ENCODE measurements at places on chromosomes 3 and 15.

DNA sequence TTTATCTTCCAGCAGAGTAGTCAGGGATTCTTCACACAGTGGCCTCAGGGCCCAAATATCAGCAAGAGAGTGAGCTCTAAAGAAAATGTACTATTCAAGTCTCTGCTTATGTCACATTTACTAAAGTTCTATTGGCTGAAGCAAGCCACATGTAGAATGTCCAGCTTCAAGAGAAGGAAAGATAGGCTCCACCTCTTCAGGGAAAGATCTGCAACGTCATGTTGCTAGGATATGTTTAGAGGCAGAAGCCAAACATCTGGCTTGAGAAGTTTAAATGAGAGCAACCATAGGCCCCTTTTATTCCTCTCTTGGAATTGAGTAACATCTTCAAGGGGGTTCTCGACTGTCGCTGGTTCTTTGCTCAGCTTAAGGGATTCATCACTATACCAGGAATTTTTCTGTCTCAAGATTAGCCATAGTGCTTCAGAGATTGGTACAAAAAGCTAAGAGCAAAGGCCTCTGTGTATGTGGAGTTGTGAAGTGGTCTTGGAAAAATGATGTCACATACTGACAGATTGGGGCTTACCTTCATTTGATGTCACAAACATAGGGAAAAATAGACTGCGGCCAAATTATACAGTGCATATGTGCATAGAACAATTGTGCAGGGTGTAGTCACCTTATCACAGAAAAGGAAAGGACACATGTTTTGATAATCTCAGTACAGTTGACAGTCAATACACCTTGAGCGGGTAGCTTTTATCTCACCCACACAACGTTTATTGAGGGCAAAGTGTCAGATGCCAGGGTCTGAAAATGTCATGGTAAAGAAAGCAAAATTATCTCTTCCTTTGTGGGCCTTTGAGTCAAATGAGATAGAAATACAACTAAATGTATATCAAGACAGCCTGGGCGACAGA lies 11.3 kb upstream of the THRB start:
- H3K27me3 ChIP-seq, result no peaks in the 10 kb centered on the region
- H3K27ac ChIP-seq, result no peak overlapping the region
- H3K4me1 ChIP-seq, result no peaks in the 10 kb centered on the region
- no peak overlapping the region for H3K4me3 ChIP-seq

GRCh38 chr3:173774294-173774693 lies 376.8 kb downstream of the NLGN1 start:
- no peaks in the 10 kb centered on the region for H3K36me3 ChIP-seq
- H3K4me1 ChIP-seq, result no peaks in the 10 kb centered on the region
- no peak overlapping the region for H3K4me3 ChIP-seq
- no peak for DNase-seq
- H3K27me3 ChIP-seq, result no peaks in the 10 kb centered on the region

GRCh38 chr3:25485673-25486072 lies 57.6 kb downstream of the RARB start:
- H3K4me3 ChIP-seq, result no peak overlapping the region
- H3K27ac ChIP-seq, result no peak overlapping the region
- no peaks in the 10 kb centered on the region for H3K36me3 ChIP-seq

- DNase-seq, result no peak
- no peak overlapping the region for H3K27ac ChIP-seq
- no peaks in the 10 kb centered on the region for H3K4me1 ChIP-seq
Observed at GRCh38 chr3:192812743-192813383, 85.5 kb upstream of the FGF12 start.

GRCh38 chr3:51718547-51719409 lies 11.9 kb downstream of the GRM2 start:
- peaks cover 23% of the 10 kb centered on the region for H3K4me1 ChIP-seq
- DNase-seq, result peak; percentile 16
- no peaks in the 10 kb centered on the region for H3K27me3 ChIP-seq
- H3K36me3 ChIP-seq, result no peaks in the 10 kb centered on the region
- H3K27ac ChIP-seq, result no peak overlapping the region

DNA sequence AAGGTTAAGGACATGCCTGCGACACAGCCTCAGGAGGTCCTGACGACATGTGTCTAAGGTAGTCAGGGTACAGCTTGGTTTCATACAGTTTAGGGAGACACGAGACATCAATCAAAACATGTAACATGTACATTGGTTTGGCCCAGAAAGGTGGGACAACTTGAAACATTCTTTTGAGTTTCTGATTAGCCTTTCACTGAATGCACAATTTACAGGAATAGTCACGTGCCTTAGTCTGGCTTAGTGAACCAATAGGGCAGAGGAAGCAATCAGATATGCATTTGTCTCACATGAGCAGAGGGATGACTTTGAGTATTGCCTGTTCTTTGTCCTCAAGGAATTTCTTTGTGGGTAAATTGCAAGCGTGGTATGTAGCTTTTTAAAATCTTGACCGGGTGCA lies 24.5 kb upstream of the HDAC11 start:
- no peak overlapping the region for H3K4me3 ChIP-seq
- no peaks in the 10 kb centered on the region for H3K27me3 ChIP-seq
- no peak for DNase-seq
- H3K4me1 ChIP-seq, result peaks cover 19% of the 10 kb centered on the region

DNA sequence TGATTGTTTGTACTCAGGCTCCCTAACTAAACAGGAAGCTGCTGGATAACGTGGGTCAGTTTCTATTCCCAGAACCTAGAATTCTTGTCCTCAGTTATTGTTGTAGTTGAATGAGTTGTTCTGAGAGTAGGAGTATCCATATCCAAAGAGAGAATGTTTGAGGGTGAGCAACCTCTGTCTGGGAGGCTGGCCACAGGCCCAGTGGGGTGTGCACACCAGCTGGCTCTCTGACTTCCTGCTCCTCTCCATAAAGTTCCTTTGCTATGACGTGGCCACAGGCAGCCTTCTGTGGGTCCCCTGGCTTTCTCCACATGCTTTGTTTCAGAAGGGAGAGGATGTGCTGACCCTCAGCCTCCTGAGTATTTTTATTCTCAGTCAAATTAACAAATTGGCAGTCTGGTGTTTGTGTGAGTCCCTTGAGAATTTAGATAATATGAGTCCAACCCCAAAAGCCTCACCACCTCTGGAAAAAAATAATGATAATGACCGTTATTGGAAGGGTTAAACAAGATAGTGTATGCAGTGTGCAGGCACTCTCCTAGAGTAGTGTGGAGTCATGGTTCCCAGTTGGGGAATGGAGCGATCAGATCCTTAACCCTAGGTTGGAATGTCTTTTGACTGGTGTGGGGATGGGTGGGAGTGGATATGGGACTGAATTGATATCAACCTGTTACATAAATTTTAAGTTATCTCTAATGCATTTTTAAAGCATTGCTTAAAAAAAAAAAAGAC lies 47.6 kb upstream of the MED12L start:
- peaks cover 5% of the 10 kb centered on the region for H3K27me3 ChIP-seq
- no peak overlapping the region for H3K27ac ChIP-seq
- no peak for DNase-seq
- H3K36me3 ChIP-seq, result no peaks in the 10 kb centered on the region
- H3K4me3 ChIP-seq, result no peak overlapping the region

All from CD4-positive, CD25-positive, alpha-beta regulatory T cell (primary cell).